ENCODE measurements at places on chromosomes 12 and 14.

- no peak for DNase-seq
These were observed 834 bp downstream of the ARHGEF25 start for GRCh38 chr12:57611827-57612710.

DNA sequence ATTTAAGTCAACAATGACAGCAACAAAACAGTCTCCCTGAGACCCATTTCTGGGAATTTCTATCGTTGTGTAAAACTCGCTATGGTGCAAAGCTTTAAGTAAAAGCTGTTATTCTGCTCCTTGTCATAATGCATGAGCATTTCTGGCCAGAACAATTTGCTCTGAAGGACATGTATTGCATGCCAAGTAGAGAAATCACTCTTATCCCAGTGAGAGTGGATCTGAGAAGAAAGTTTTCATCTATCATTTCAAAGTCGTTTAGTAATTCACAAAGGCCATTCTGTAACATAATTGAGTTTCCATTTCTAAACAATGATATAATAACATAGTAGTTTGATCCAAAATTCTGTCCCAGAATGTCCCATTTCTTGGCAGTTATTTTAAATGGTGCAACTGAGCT, 86.6 kb downstream of the TBC1D30 start:
- DNase-seq: no peak

DNA sequence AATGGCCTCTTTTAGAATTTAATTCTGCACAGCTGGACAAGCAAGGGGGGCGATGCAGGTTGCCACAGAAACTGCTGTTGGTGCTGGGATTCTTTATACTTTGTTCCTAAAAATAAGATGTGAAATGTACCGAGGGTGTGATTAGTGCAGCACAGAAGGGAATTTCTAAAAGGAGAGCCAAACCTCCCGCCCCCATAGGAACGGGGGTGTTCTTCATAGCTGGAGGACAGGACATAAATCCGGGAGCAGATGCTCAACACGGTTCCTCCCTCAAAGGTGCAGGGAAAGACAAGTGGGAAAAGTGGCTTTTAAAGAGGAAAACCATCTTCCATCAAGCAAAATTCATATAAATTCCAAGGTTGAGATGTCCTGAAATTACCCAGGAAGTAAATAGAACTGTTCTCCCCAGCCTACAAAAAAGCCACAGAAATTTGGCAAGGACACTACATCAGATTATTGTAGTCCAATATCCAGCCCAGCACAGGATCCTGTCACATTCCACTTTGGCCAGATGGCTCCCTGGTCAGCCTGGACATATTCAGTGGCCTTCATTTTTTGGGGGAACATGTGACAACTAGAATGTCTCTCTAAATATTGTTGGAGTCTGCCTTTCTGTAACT, 51.4 kb upstream of the TMX1 start:
- DNase-seq: no peak

GRCh38 chr12:47361389-47362021, 281.7 kb upstream of the AMIGO2 start:
- no peak for DNase-seq

DNA sequence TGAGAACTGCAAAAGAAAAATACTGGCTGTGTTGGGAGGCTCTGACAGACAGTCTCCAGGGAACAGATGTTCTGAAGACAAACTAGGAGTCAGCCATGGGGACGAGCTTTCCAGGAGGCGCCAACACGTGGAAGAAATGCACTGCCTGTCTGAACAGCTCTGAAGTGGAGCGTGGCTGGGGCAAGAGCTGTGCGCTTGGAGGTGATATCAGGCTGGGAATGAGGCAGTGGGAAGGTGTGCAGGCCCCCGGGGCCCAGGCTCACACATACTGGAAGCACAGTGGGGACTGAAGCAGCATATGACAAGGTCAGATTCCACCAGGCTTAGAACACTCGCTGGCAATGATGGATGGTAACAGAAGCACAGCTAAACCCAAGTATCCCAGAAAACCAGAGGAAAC, 17.5 kb downstream of the APPL2 start:
- DNase-seq: no peak

GRCh38 chr14:67385618-67386017, 25.5 kb downstream of the EIF2S1 start:
- DNase-seq: no peak

DNA sequence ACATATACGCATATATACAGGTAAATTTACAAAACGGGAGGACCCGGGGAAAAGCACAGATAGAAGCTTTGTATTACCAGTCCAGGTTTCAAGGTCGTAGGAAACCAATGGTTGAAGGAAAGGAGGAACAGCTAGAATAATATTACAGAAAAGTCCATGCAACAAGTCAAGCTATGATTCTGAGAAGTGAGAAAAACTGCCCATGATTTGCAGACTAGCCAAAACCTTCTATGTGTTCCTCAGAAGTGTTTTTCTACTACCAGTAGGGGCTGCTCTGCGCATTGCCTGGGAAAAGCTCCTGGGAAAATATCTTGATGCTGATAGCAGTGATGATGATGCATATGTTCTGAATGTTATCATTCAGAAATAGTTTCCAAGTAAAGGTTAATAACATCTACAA, 2.2 kb downstream of the PDZRN4 start:
- DNase-seq: no peak

DNA sequence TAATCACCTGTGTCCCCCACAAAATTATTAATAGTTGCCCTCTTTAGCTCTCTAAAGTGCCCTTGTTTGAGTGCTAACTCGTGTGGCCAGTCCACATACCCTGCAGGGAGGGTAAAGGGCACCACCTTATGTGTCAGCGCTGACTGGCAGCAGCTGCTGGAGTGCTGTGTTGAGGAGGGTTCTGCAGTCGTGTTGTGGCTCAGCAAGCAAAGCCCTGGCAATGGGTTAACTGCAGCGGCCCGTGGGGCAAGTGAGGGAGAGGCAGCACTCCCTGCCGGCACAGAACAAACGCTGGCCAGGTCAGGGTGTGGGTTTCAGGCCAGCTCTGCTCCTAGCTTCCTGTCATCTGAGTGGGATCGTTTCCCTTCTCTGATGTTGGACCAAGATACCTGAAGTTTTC, 369.8 kb downstream of the CACNA1C start:
- DNase-seq: no peak

- no peak for DNase-seq
These were observed 2.8 kb downstream of the TBX5 start for GRCh38 chr12:114403011-114403689.

DNA sequence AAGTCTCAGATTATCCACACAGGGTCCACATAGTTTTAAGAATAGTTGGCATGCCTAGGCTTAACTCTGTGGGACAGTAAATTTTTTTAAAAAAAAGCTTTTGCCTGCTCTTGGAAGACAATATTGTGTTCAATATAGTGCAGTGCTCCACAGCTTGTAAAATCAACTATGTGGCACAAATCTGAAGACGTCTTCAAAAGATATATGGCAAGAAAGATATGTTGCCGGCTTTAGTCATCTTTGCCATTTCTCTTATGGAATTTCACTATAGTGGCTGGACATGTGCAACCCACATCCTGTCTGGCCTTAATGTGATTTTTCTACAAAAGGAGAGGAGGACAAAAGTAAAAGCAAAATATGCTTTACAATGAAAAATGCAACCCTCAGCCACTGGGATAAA, 90.5 kb downstream of the MGST1 start:
- DNase-seq: no peak

DNA sequence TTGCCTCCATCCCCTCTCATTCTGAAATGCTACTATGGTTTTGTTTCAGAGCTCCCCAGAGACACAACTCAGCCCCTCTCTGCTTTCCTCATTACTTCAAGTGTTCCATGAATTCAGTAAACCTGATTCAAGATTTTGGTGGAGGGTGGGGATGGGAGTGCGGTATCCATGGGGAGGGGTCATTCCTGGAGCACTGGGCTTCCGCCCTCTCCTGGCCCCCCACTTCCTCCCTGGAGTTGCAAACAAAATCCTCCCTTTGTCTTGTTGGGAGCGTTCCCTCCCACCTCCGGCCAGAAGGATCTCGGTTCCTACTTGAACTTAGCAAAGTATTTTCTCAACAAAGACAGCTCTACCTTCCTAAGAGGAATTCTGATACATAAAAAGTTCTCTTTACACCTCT, 71.8 kb upstream of the LTA4H start:
- no peak for DNase-seq

DNA sequence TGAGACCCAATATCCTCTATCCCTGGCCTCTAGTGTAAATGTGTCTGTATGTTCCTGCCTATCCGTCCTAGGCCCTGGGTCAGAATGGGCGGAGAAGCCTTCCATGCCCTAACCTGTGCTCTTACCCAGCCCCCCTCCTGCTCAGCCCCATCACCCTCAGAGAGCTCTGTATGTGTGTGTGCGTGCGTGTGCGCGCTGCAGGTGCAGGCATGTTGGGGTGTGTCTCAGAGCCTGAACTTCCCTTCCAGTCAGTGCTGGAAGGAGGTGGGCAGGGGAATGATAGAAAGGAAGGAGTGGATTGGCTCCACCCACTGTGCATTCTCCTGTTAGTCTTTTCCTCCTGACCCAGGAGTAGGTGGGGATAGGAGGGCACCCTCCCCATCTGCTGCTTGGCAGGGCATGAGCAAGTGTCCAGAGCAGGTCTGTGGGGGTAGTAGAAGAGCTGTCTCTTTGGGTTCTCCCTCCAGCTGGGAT, 7.2 kb downstream of the NAB2 start:
- no peak for DNase-seq

- peak; percentile 81 for DNase-seq
These were observed 9.5 kb downstream of the RAB5B start for GRCh38 chr12:55983232-55983842.

- no peak for DNase-seq
These were observed 27.8 kb downstream of the ANKRD9 start for GRCh38 chr14:102481791-102482238.

GRCh38 chr12:101854747-101855146, 22.6 kb upstream of the DRAM1 start:
- DNase-seq: peak; percentile 44

DNA sequence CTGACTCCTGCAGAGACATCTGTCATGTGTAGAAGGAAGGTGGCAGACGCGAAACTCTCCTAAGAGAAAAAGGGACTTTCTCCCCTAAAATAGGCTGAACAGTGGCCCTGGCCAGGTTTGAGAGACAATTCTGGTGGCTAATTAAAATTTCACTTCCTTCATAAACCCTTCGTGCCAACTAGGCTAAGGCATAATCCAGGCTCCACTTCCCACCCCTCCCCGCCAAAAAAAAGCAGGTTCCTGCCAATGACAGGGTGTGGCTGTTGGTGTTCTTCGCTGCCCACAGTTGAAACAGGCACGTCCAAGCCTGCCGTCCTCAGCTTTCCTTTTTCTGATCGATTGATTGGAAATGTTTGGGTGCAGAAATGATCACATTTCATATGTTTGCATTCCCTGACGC, 144.6 kb downstream of the GCH1 start:
- no peak for DNase-seq

All from GF-D8 (cell line).